EH (cell line): ENCODE measurements at places on chromosomes 3 and 15.

GRCh38 chr3:127254033-127254644, 33.7 kb downstream of the PRR20G start:
- DNase-seq, result no peak

- DNase-seq, result no peak
Measured at GRCh38 chr15:64923546-64923945, 11.8 kb downstream of the ANKDD1A start.

GRCh38 chr15:71957026-71957425, 146.7 kb downstream of the NR2E3 start:
- no peak for DNase-seq

DNA sequence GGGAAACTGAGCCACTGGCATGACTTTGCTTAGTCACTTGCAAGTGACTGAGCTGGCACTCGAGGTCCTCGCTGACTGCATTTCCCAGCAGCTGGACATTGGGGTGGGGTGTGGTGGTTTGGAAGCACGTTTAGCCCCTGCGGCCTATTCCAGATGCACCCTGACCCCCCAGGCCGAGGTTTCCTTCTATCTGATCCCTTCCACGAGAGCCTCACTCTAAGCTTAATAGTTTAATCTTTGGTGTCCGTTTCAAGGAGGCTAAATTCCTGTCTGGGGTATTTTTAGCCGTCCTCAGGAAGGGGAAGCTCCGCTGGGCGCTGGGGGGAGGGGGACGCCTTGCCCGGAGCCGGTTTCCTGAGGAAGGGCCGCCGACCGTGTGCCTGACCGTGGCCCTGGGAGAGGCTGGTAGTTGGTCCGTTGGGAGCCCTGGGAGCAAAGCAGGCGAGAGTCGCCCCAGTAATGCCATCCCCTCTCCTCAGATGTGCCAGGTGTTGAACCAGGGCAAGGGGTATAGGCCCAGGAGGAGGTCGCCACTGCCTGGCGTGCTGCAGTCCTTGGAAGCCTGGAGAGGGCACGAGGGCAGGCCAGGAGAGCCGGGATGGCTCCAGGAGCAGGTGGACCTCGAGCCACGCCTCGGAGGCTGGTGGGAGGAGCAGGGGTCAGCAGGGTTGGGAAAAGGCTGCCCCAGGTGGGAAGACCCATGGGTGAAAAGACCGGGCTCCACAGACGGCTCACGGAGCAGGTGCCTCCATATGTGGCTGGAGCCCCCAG, 37.2 kb downstream of the IDH2 start:
- no peak for DNase-seq

- DNase-seq, result no peak
Measured at GRCh38 chr15:26145796-26146195, 282.7 kb upstream of the ATP10A start.

GRCh38 chr3:128734523-128735189, 8.7 kb downstream of the RAB7A start:
- DNase-seq, result peak; percentile 26

DNA sequence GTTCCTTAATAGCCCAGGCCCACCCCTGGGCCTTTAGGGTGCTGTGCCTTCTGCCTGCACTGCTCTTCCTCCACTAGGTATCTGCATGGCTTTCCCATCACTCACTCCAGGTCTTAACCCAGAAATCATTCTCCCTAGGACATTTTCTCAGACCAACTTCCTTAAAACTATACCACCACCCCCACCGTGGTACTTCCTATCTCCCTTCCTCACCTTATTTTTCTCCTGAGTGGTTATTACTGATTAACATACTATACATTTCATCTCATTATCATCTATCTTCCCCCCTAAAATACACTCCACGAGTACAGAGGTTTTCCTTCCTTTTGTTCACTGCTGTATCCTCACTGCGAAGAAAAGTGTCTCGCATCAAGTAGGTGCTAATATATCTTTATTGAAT, 115.2 kb downstream of the ANO10 start:
- DNase-seq, result no peak

DNA sequence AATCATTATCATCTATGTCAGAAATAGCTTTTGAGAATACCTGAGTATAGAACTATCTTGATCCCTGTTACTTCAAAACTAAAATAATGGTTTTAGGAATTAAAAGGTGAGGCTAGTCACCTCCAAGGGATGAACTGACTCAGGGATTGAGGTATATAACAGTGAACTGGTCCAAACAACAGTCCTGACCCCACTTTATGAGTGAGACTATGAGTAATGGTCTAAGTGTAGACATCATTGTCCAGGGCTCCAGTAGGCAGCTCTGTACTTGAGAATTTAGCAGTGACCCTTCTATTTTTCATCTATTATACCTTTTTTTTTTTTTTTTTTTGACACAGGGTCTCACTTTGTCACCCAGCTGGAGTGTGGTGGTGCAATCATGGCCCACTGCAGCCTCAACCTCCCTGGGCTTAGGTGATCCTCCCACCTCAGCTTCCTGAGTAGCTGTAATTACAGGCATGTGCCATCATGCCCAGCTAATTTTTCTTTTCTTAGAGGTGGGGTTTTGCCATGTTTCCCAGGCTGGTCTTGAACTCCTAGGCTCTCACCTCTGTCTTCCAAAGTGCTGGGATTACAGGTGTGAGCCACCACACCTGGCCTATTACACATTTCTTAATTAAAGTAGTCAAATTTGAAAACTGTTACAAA, 36.3 kb downstream of the MLH1 start:
- DNase-seq, result no peak

DNA sequence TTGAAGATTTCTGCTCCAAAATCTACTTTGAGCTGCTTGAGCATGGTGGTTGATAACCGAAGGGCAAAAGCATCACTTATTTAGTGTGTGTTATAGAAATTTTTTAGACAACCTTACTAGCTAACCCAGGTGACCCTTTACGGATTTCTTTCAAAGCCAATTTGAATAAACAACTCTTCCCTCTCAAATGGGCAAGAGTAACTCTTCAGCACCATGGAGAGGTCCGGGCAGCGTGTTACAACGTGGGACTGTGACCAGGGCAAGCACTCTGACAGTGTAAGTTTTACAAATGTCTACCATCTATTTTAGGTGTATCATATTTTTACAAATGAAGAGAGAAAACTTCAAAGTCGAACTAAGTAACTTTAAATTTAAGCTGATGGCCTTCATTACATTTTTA, 471.8 kb downstream of the MFSD1 start:
- DNase-seq, result peak; percentile 65

DNA sequence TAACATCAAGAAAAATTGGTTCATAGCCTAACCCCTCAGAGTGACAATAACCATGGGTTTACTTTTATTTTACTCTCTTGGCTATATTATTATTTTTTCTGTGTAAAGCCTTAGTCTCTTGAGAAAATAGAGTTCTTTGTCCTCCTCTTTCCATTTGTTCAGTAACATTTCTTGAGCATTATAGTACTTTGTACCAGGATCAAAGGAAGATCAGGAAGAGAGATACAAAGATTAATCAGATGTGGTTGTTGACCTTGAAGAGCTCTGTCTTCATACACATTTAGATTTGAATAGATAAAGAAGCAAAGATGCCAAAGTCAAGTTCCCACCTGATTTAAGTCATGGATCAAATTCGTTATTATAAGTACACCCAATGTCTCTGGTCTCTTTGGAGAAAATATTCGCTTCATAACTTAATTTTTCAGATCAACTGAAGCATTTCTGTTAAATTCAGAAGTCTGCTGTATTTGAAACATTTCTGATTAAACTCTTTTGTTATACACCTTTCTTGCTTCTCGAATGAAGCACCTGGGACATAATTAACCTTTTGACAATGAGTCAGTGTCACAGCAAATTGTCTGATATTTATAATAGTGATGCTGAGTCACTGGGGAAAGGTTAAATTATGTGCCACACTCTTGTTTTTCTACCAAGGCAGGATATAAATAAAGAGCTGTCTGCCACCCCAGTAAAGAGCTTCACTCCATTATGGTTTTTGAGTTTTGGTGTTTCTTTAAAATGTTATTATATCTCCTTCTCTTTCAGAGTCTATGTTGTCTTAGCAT, 100.2 kb downstream of the GHSR start:
- no peak for DNase-seq

DNA sequence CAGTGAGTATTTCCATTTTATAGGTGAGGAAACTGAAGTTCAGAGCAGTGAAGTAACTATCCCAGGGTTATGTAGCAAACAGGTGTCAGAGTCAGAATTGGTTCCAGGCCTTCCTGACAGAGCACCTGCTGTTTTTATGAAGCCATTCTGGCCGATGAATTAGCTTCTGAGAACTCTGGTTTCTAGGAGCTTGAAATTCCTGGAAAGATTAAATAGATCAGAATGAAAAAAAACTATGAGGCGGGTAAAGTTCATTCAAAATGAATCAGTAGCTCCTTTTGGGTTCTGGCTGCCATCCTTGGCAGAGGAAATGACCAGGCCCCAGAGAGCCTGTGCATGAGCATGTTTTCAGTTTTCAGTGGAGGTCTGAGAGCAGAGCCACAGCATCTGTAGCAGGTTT, 59.3 kb upstream of the CFAP161 start:
- DNase-seq, result no peak

DNA sequence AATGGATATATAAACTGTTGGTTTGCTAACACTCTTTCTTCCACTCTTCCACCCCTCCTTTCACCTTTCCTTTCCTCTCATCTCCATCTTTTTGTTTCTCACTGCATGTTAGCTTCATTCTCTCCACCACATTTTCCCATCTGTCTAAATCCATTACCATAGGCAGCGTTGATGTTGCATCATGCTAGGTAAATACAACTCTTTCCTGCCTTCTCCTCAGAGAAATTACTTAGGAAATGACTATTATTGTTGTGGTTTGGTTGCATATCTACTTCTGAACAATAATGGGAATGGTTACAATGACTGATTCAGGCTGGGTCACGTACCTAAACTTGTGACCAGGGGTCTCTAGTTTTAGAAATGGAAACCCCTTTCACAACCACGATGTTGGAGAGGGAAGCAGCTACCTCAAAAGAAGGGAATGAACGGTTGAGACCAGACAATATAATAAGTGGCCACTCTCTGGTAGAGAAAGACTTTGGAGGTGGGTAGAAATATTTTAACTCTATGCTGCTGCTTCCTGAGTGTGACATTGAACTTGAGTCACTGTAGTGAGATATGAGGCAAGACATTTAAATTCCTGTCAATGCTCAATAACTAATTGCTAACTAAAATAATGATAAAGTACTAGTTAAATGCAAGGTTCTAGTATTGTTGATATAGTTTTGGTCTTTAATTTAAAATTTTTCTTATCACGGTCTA, 314.1 kb upstream of the TGFBR2 start:
- peak; percentile 50 for DNase-seq

DNA sequence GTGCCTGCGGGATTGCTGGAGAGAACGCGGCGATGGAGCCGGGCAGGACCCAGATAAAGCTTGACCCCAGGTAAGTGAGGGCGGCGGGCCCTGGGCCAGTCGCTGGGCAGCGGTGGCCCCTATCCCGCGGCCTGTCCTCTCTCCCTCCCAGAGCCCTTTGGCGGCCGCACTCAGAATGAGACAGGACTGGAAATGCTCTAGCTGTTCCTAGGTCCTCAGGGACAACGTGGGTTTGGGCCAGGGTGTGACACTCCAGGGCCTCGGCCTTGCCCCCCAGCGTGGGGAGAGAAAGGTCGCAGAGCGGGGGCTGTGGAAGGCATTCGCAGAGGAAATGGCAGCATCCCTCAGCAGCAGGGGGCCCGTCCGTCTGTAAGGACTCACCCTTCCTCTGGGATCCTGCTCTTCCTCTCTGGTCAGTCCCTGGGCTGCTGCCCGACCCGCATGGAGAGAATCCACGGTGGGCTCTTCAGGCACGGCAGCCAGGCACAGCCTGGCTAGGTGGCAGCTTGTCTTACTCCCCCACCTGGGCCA, 412 bp downstream of the SLC51A start:
- DNase-seq, result no peak

GRCh38 chr15:69980341-69981059, 117.2 kb downstream of the TLE3 start:
- DNase-seq, result no peak

DNA sequence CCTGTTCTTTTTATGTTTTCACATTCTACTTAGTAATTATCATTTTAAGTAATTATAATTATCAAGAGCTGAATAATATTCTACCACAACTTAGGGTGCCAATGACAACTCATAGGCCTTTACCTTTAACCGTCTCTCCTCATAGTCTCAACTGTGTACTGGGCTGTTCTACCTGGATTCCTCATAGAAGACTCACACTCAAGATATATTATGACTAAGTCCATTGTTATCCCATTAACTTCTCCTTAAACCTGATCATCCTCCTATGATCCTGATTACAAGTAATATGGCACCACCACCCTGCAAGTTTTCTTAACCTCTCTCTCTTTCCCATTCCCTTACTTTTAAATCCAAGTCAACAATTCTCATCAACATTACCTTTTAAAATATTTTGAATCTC, 285.9 kb upstream of the VEPH1 start:
- DNase-seq, result no peak

GRCh38 chr3:119305286-119305685, 11.1 kb downstream of the ARHGAP31 start:
- DNase-seq, result peak; percentile 57

DNA sequence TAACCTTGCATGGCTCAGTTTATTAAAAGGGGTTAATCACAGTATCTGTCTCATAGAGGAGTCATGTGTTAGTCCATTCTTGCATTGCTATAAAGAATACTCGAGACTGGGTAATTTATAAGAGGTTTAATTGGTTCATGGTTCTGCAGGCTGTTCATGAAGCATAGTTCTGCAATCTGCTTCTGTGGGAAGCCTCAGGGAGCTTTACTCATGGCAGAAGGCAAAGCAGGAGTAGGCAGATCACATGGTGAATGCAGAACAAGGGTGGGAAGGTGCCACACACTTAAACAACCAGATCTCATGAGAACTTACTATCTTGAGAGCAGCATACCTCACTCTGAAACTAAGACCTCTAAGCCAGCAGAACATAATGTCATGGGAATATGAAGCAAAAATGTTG, 42.2 kb upstream of the PTX3 start:
- DNase-seq, result peak; percentile 32

GRCh38 chr3:129605203-129605921, 1.1 kb downstream of the PLXND1 start:
- peak; percentile 63 for DNase-seq

DNA sequence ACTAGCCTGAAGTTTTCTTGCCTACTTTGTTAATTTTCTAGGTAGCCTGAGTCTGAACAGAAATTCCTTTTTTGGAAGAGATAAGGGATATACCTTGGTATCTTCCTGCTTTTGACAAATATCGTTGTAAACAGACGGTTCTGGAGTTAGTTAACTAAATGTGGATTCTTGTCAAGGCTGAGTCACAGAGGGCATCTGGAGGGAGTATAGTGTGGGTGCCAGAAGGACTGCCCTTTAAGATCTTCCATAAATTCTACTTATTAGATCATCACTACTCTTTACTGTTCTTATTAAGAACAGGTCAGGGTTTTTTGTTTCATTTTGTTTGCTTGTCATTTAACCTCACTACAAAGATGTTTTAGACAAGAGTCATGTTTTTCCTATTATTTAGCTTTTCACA, 125.3 kb upstream of the SKOR1 start:
- peak; percentile 69 for DNase-seq

DNA sequence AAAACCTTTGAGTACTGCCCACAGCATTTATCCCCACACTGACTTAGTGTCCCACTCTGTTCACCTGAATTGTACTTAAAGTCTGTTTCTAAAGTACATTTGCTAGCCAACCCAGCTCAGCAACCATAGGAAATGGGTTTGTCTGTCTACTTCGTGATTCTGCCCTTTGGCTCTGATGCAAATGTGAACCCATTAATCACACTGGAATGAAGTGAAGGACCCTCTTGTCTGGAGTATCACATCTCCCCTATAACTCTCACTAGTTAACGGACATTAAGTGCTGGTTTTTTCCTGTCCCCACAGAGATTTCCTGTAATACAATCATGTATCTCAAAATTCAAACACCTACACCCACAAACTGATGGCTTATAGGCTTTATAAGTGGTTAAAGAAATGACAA, 20.5 kb downstream of the EID1 start:
- no peak for DNase-seq
